ENCODE measurements at places on chromosomes 1 and 21. TPM values are rescaled to one million over a fixed set of nuclear protein-coding genes. Genes with fewer than 3 reads are reported as not detected.

DNA sequence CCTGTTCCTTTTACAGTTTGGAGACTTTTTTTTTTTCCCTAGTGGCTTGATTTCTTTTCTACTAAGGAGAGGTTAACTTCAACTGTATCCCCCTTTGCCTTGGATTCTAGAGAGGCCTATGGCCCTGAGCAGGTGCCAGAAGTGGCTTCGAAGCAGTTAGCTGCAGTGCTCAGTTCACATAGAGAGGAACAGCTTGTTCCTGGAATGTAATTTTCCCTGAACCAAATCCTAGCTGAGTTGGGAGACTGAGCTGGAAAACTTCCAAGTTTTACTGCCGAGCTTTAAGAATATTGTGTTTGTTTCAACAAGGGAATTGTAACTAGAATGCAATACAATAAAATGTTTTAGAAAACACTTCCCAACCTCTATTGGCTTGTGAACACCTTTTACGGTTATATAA, 17.5 kb downstream of the RD3 start:
- DNase-seq, result no peak

The AHCTF1 gene
- 10.8 TPM for polyA plus RNA-seq

- no peak for DNase-seq
Observed at GRCh38 chr1:67306547-67306946, 1.1 kb upstream of the IL12RB2 start.

The OR2T29 gene
- not detected for polyA plus RNA-seq

- no peak for DNase-seq
Observed at GRCh38 chr1:66168467-66168887, 365.5 kb upstream of the SGIP1 start.

The MIXL1 gene
- polyA plus RNA-seq, result 2.2 TPM

- DNase-seq, result no peak
Observed at GRCh38 chr1:19605967-19606366, 38.1 kb upstream of the NBL1 start.

GRCh38 chr1:3811595-3811911, 15.3 kb upstream of the LRRC47 start:
- DNase-seq, result no peak

The CFHR4 gene
- 1.2 TPM for polyA plus RNA-seq

Data from hepatocyte (in vitro differentiated cells).